ENCODE measurements at places on chromosomes 5 and 9. TPM values are rescaled to one million over a fixed set of nuclear protein-coding genes. Genes with fewer than 3 reads are reported as not detected.
A peak's percentile ranks its signal among the peaks of the same experiment; 100 is the strongest.

DNA sequence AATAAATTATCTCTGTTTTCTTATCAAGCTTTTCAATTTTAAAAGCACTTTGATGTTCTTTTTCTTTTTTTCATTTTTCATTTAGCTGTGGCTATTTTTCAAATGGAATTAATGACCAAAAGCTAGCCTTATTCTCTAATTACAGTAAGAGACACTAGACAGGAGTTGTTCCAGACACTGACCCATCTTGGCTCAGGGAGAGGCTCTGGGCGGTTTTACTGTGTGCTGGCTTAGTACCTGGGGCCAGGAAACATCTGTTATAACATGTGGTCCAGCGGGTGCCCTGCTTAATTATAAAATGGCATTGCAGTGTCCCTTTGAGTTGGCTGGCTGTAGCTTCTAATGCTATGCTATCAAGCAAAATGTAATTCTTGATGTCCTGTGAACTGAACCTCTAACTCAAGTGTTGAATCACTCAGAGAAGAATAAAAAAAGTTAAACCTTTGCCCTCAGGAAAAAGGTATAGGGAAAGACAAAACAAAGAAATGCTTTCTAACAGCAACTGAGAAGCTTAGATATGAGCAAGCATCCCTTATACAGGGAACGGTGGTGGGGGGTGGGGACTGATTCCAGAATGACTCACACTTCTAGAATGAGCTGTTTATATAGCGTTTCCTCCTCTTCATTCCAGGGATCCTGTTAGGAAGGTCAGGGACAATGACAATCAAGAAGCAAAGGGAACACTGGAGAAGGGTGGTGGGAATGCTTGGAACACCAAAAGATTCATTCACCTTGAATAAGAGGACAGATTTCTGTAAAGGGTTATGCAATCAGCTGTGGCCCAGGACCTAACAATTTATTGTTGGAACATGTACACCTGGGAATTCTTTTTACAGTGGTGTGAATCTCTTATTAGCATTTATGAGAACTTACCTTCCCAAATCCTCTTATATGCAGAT, 58.7 kb upstream of the NFIB start:
- peak; percentile 84 for DNase-seq

DNA sequence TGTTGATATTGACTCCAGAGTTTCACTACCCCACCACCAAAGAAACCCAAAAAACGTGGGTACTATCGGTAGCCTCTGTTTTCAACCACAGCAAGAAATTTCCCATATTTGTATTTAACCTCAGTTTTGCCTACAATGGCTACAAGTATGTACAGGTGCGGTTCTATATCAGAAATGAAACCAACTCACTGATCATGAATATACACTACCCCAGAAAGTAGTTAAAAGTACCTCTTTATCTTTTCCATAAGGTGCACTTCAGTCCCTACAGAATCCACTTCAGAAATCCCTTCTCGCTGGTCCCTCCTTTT, 140.6 kb upstream of the SLC12A2 start:
- DNase-seq = no peak

- DNase-seq = no peak
These were observed 139.6 kb downstream of the MTX3 start for GRCh38 chr5:79851391-79851863.

GRCh38 chr9:110101531-110102161, 106.3 kb downstream of the C9orf152 start:
- DNase-seq = no peak

DNA sequence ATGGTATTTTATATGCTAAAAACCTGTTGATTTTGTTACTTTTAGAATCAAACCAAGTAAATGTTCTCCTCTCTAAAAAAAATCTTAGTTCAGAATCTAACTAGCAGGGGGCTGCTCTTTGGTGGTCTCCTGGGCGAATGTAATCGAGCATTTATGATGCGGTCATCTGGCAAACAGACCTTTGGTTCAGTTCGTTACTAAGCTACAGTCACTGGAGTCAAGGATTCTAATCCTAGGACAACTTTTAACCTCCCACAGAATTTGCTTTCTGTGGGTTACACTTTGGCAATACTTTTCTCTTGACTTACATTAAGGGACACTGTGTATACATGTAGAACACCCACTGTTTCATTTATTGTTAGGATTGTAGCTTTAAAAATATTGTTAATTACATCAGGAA, 26.3 kb upstream of the FREM1 start:
- no peak for DNase-seq

Gene ADAMTS12
- total RNA-seq = 0.18 TPM

Gene MAMDC4
- 5.3 TPM for total RNA-seq

Gene ENC1
- total RNA-seq = 24.5 TPM

Gene TXNDC8
- total RNA-seq = not detected

Gene GDA
- total RNA-seq = not detected

Gene FSD1L
- total RNA-seq = 1.7 TPM

Gene CYFIP2
- total RNA-seq = 30.4 TPM

Gene PAEP
- total RNA-seq = not detected

All from PC-3 (cell line).